ENCODE measurements at places on chromosomes 6 and 20.

GRCh38 chr6:107493158-107494057 lies 3.5 kb downstream of the SOBP start:
- DNase-seq: peak; percentile 67

GRCh38 chr6:80537118-80537972 lies 430.9 kb downstream of the BCKDHB start:
- peak; percentile 68 for DNase-seq

GRCh38 chr20:41361757-41362747 lies 4.6 kb downstream of the EMILIN3 start:
- no peak for DNase-seq

GRCh38 chr6:32148289-32149091 lies 3.2 kb downstream of the PRRT1 start:
- DNase-seq: no peak

- peak; percentile 62 for DNase-seq
Measured at GRCh38 chr20:43669332-43669731, 2.4 kb downstream of the MYBL2 start.

DNA sequence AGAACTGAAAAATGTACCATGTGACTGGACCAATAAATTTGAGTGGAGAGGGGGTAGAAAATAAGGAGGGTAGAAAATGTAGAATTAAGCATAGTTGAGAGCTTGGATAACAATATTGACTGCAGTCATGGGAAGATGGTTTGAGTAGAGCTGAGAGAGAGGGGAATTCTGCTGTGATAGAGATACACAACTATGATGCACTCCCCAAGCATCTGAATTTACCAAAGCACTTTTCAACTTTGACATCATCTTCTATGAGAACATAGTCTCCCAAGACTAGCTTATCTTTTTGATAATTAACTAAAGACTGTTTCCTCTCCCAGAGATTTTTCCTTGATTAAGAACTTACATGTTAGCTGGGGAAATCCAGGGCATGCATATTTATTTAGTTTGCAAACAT lies 103.1 kb downstream of the TNFRSF21 start:
- DNase-seq: peak; percentile 72

DNA sequence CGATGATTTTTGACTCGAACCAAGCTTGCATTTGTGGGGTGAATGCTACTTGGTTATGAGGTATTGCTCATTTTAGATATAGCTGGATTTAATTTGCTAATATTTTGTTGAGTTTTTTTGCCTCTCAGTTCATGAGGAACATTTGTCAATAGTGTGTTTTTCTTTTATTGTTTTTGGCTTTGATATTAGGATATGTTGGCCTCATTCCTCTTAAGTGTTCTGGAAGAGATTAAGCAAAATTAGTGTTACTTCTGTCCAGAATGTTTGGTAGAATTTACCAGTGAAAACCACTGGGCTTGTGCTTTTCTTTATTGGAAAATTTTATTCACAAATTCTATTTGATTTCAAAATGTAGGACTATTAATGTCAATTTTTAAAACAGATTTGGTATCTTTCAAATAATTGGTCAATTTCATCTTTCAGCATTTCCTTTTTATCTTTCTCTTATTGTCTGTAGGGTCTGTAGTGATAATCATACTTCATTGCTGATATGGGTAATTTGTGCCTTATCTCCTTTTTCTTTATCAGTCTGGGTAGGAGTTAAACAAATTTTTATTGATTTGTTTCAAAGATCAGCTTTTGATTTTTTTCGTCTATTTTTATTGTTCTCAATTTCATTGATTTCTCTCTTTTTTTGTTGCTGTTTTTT lies 14.1 kb downstream of the AIG1 start:
- no peak for DNase-seq

DNA sequence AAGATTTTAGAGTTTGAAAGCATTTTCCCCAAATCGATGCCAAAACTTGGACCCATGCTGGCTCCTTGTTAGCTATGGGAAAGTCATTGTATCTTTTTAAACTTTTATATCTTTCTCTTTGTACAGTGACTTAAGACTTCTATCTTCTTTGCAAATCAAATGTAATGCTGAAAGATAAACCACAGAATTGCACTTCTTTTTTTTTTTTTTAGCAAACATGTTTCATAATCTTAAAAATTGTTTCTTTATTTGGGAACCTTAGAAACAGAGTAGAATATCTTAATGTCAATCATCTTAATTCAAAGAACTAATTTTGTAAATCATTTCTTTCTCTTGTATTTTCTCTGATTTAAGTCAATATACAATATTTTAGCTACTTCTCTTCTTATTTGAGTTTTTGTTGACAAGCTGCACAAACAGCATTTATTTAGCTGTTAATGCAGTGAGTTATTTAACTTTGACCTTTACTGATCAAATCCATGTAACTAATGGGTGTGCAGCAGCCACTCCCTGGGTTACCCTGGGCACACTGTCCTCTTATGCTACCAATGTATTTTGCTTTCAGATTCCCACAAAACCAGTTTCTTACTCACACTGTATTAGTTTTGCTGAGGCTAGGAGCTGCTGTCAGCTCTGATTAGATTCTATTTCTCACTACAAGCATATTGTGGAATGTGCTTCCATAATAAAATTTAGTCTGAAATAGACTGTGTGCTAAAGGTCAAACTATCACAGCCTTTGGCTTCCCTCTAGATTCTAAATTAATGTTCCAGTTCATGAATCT lies 279.6 kb downstream of the ADGB start:
- DNase-seq: no peak

DNA sequence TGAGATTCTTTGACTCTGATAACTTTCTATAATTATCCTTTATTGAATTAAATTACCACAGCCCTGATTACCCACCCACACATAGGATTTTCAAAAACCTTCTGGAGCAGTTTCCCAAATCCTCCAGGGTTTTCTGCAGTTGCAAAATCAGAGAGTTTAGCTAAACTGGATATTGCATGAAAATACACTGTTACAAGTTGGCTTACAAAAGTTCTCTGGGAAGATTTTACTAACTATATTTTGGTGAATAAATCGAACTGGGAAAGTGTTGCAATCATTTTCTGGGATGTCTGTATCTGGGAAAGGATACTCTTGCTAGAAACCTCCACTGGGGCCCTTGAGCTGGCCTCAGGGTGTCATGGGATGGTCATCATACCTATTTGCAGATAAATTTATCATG lies 97.6 kb upstream of the STMND1 start:
- peak; percentile 36 for DNase-seq

DNA sequence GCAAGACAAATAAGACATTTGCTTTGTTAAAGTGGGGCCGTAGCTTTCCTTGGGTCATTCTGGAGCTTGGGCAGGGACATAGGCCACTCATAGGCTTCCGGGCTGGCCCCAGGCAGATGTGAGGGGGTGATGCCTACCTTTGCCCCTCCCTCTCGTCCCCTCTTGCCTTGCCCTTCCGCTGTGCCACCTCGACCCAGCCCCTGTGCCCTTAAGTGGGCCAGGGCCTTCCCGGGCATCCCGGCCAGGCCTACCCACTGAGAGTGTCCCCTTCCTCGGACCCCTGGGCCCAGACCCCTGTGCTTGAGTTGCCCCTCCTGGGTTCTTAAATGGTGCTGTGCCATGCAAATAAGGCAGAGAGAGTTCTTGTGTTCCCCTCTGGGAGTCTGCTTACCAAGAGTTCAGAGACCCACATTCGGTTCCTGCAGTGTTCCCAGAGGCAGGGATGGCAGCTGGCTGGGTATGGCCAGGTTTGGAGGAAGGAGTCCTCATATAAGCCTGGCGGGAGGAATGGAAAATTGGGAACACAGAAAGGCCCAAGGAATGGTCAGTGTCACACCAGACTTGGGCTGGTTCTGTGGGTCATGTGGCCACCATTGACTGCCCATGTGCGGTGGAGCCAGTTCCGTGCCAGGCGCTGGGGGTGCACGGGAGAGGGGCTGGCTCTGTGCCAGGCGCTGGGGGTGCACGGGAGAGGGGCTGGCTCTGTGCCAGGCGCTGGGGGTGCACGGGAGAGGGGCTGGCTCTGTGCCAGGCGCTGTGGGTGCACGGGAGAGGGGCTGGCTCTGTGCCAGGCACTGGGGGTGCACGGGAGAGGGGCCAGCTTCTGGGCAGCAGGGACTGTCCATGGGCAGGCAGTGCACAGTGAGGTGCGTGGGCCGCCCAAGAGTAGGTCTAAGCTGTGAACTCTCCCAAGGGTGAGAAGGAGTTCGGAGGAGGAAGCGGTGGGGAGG lies 173.5 kb upstream of the SNX9 start:
- no peak for DNase-seq

GRCh38 chr6:138017166-138017757 lies 90.0 kb downstream of the PERP start:
- DNase-seq: no peak

DNA sequence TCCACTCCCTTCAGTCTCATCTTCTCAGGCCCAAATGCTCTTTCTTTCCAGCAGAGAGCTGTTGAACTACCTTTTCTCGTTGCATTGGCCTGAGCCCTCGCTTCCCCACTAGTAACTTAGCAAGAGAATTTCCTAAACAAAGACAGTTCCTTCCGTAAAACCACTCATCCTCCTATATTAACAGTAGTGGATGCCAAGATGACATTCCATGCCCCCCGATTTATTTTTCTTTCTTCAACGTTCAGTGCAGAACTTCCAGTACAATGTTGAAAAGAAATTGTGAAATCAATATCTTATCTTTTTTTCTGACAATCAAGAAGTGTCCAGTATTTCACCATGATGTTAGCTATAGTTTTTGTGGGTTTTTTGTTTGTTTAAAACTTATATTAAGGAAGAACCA lies 45.8 kb downstream of the SOX4 start:
- no peak for DNase-seq

DNA sequence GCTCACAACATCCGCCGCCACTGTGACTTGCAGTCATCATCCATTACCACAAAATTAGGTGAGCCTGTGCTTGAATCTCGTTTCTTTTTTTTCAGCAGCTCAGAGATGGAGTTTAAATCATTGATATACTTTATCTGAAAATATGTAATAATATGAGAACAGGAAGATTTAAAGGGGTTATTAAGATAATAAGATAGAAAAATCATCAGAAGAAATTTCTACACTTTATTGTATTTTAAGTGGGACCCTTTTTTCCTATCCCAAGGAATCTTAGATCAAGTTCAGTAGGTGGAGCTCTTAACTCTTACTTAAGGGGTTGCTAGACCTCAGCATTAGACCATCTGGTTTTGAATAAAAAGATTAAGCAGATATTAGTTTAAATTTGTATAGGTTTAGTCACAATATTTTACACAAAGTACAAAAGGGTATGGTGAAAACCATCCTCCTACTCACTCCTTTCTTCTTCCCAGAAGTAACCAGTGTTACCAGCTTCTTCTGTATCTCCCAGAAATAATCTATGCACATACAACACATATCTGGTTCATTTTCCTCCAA lies 9.4 kb upstream of the NCOA7 start:
- DNase-seq: peak; percentile 47

GRCh38 chr6:1739220-1739619 lies 129.5 kb downstream of the FOXC1 start:
- DNase-seq: no peak

GRCh38 chr20:45372241-45372640 lies 5.9 kb downstream of the TP53TG5 start:
- DNase-seq: no peak

DNA sequence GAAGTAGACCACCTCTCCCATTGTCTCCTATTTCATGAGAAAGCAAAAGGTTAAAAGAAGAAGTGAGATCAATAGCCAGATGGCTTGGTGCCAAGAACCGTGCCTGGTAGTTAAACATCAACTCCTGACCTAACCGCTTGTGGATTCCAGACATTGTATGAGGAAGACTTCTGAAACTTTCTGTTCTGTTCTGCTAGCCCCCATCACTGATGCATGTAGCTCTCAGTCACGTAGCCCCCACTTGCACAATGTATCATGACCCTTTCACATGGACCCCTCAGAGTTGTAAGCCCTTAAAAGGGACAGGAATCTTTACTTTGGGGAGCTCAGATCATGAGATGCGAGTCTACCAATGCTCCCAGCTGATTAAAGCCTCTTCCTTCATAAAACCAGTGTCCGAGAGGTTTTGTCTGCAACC lies 301.2 kb downstream of the RNGTT start:
- no peak for DNase-seq

- DNase-seq: no peak
Measured at GRCh38 chr6:93376026-93376540, 43.3 kb downstream of the EPHA7 start.

GRCh38 chr20:57210054-57210910 lies 56.2 kb downstream of the BMP7 start:
- no peak for DNase-seq

DNA sequence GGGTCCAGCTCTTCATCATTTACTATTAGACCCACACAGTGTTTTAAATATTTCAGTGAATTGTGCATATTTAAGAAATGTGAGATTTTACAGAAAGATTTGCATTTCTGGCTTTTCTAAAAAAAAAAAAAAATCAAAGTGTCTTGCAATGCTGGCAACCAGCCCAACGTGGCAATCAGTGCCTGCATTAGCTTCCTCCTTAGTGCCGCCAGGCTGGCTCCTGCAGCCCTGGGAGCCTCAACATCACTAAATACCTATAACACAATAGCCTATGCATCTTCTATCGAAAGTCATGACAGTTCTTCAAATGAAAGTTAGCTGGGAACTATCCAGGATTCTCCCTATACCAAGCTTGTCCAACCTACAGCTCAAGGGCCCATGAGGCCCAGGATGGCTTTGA lies 9.4 kb upstream of the CD93 start:
- DNase-seq: no peak

DNA sequence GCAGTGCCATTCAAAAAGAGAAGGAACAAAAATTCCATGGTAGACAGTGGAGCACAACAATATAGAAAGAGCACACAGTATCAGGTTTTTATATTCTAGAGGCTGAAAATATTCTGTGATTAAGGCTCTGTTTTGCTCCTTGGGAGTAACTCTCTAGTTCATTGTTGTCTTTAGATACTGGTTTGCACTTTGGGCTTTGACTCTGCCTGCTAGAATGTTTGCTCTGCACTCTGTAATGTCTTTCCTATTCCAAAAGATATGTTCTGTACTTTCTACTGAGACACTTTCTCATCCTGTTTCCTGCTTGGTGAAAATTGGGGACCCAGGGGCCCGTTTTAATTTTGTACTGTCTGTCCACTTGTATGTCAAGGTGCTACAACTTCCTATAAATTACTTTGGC lies 564.7 kb downstream of the BMP2 start:
- DNase-seq: no peak

Measured in IMR-90 (cell line).